ENCODE measurements at places on chromosomes 11 and 22.
A peak's percentile ranks its signal among the peaks of the same experiment; 100 is the strongest.

DNA sequence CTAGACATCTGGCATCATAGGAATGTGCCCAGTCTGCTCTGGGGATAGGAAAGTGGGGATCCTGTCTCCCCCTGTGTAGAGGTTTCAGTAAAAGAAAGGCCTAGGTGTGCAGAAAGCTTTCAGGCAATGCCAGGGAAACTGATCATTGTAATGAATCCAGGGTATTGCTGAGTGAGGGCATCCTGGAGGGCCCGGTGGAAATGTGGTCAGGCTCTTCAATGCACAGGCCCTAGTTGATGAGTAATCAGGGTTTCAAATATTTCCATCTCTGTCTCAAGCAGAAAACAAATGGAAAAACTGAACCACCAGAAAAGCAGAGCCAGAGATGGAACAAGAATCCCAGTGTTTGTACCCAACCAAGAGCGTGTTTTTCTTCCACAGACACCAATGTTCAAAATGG, 2.0 kb downstream of the CD3E start:
- DNase-seq: no peak

GRCh38 chr11:49302360-49302759, 94.0 kb upstream of the FOLH1 start:
- DNase-seq: no peak

- no peak for DNase-seq
Measured at GRCh38 chr11:108897071-108897481, 232.2 kb downstream of the DDX10 start.

GRCh38 chr22:45318558-45319323, 9.0 kb downstream of the FAM118A start:
- DNase-seq: peak; percentile 53

- no peak for DNase-seq
Measured at GRCh38 chr11:3984896-3985295, 109.7 kb upstream of the RRM1 start.
